ENCODE measurements at places on chromosomes 11 and 22.

- no peak for DNase-seq
These were observed 10.7 kb downstream of the CECR2 start for GRCh38 chr22:17379944-17380343.

- peak; percentile 10 for DNase-seq
These were observed 89.7 kb downstream of the FAM76B start for GRCh38 chr11:95699631-95700470.

DNA sequence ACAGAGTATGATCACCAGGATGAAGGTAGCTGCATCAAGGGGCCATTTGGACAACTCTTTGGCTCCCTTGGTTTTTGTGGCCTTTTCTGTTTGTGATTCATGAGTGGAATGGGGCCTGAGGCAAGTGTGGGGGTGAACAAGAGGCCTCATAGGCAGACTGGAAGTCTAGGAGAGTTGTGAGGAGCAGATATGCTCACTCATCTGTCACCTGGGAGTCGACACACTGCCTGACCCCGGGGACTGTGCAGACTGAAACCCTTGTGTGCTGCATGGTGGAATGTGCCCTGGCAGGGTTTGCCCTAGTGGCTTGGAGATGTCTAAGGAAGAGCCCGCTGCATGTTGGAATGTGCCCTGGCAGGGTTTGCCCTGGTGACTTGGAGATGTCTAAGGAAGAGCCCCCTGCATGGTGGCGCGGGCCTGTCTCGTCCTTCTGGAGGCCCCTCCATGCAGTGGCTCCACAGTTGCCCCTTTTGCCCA, 60.0 kb downstream of the MED15 start:
- DNase-seq = no peak

DNA sequence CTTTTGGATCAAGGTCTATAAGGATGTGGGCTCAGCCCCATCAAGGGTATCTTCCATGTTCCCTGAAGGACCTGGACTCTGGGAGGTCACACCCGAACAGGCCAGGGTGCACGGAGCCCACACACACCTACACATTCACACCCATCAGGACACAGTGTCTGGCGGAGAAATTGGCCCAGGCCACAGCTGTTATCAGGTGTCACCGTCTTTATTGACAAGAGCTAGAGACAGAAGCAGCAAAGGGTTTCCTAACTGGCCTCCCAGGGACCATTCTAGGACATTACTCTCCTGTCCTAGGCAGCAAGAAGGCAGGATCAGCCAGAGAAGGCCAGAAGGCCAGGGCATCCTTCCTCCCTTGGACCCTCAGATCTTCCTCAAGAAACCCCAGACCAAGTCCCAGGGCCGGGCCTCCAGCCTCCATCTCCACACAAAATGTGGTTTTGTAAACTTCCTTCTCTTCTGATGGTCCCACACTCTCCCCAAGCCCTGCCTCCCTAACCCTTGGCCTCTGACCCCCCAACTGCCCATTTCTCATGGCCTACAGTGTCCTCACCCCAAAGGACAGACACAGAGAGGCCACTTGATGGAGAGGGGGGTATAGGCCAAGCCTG, 8.1 kb downstream of the SSTR3 start:
- no peak for DNase-seq

GRCh38 chr11:91435694-91436395, 788.8 kb upstream of the FAT3 start:
- DNase-seq = peak; percentile 9

GRCh38 chr11:16027621-16028020, 328.7 kb downstream of the SOX6 start:
- DNase-seq = no peak

DNA sequence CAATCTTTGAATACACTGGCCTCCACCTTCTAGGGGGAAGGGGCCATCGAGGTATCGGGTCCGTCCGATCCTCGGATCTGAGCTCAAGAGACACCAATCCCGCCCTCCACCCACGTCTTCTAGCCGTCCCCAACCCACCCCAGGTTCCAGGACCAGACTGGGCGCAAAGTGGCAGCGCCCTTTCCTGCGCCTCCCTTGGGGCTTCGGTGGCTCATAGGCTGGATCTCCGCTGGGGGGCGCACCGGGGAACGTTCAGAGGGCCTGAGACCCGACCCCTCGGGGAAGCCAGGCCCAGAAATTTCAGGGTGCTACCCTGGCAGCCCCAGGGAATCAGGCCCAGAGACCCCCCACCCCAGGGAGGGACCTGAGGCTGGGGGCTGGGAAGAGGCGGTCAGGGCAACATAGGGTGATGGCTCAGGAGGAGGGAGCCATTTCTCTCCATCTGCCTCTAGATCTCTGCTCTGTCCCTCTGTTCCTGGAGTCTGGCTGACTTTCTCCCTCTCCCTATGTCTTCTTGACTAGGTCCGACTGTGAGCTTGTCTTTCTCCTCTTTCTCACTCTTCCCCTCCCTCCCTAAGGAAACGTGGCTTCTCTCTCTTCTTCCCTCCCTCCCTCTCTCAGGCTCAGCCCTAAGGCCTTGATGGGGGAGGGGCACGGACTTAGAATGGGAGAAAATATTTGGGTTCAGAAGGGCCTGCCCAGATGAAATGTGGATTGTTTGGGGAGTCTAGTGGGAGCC, 1.1 kb downstream of the CREB3L1 start:
- no peak for DNase-seq

- DNase-seq = no peak
These were observed 8.0 kb downstream of the GNG3 start for GRCh38 chr11:62715150-62716130.

GRCh38 chr22:22395245-22395644, 113.3 kb downstream of the ZNF280B start:
- no peak for DNase-seq

DNA sequence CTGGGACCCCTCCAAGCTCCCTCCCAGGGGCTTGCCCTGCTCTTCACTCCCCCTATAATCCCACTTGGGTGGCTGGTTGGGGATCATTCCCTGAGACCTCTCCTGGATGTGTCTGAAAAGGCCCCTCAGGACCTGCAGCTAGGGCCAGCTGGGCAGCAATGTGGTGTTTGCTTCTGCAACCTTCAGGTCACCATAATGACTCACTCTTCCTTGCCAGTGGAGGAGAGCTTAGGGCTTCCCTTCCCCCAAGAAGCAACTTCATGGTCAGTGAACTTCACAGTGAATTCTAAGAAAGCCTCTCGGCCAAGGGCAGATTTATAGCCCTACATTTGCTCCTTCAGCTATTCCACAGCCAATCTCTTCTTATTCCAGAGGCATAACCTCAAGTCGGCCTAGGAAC, 45.1 kb upstream of the TSPAN18 start:
- no peak for DNase-seq

DNA sequence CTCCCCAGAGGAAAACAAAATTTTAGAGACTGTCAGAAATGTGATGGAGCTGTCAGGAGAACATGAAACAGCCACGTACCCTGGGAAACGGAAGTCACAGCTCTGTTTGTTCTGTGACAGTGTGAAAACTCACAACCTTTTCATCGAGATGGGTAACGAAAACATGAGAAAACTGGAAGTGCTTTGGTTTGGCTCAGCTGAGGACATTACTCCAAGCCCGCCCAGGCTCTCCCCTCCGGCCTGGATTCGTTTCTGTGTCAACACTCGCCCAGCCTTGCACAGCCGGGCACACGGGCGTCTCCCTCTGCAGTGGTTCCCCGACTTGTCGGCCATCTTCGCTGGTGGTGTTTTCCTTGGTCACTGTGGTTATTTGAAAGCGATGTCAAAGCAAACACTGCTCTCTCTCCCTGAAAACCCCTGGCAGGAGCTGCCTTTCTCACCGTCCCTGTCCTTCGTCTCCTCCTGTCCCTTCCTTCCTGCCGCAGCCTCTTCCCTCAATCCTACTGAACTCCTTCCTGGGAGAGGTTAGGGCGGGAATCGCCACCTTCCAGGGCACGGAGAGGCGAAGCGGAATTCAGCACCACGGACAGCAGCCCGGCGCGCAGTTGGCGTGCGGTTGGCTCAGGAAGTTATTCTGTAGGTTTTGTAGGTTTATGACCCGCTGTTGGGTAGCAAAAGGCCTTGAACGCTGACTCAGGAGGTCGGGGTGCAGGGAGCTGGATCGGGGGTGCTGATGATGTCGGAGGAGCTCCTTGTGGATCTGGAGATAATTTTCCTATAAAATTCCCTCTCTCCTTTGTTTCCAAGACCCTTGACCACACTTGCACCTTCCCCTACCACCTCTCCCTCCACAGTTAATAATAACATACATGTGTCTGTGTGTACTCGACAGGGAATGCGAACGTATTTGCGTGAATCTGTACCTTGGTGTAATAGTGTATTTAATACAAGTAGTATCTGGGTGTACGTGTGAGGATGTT, 13.1 kb upstream of the RPS19BP1 start:
- DNase-seq = peak; percentile 58

- no peak for DNase-seq
These were observed 67.6 kb upstream of the ARHGAP42 start for GRCh38 chr11:100619484-100619883.

GRCh38 chr22:32744176-32744959, 57.1 kb upstream of the TIMP3 start:
- no peak for DNase-seq

- DNase-seq = no peak
These were observed 74.6 kb downstream of the AASDHPPT start for GRCh38 chr11:106152013-106152412.

GRCh38 chr11:114709960-114710359, 31.6 kb downstream of the NXPE2 start:
- DNase-seq = no peak

DNA sequence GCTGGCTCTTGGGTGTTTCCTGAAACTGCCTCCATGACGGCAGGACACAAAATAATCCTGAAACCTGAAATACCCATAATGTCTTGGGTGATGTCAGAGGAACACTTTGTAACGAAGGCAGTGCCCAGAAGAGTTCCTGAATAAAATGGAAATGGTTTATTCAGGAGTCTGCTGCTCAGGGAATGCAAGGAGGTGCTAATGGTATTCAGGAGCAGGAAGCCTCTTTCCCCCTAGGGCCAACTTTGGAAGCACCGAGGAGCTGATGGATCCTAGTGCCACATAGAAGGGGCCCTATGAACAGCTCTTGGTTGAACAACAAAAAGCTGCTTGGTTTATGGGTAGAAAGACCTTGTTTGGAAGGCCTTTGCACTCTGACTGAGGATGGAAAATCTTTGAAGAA, 15.5 kb downstream of the TREH start:
- DNase-seq = no peak

DNA sequence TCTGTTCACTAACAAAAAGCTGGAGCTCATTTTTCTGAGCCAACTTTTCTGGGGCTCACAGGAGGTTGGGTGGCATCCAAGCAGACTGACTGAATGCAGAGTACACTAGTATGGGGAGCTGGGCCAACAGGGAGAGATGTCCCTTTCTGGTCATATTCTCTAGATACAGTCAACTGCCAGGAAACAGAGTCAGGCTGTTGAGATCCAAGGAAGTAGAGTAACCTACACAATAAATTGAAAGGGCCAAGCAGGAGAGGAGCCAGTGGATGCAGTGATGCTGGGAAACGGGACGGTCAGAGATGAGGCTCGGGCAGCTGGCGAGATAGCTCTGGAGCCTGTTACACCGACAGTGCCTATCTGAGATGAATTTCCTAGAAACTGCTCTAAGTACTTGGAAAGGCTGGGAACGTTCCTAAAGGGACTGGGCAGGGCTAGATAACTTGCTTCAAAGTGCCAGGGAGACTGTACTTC, 71.1 kb downstream of the LARGE2 start:
- no peak for DNase-seq

- no peak for DNase-seq
These were observed 18.0 kb downstream of the SDHAF2 start for GRCh38 chr11:61447601-61448551.

DNA sequence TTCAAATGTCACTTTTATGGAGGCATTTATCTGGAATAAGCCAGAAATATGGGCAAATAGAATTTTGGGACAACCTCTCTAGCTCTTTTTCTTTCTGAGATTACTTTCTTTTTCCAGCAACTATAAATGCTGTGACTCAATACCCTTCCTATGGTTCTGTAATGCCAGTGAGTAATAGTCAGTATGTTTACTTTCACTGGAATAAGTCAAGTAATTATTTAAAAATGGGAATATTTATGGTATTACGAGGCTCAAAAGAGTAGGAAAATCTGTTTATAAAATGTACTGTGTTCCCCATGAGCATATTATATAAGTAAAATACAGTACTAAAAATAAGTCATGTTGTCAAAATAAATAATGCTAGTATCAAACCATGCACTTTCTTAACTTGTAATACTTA, 750.5 kb downstream of the LUZP2 start:
- DNase-seq = no peak

- DNase-seq = no peak
These were observed 160.9 kb downstream of the C11orf91 start for GRCh38 chr11:33539751-33540150.

GRCh38 chr11:133945087-133945974, 11.4 kb downstream of the IGSF9B start:
- no peak for DNase-seq

- DNase-seq = no peak
These were observed 69.9 kb downstream of the PACSIN2 start for GRCh38 chr22:42945027-42945426.

- DNase-seq = peak; percentile 33
These were observed at the start of gene GRIA4 for GRCh38 chr11:105609832-105610781. Gene GRIA4, plus strand, starts transcription at chr11:105610073. Its CDS starts 925 bp downstream, at chr11:105610998.

GRCh38 chr11:112042161-112042960, 17.2 kb downstream of the DLAT start:
- DNase-seq = no peak

GRCh38 chr11:113956986-113957385, 17.9 kb upstream of the HTR3A start:
- DNase-seq = no peak

GRCh38 chr11:102669664-102670063, 35.9 kb downstream of the MMP27 start:
- no peak for DNase-seq

GRCh38 chr11:115930886-115931547, 426.8 kb upstream of the CADM1 start:
- DNase-seq = peak; percentile 69

GRCh38 chr11:117547195-117547850, 219.7 kb downstream of the CEP164 start:
- no peak for DNase-seq

DNA sequence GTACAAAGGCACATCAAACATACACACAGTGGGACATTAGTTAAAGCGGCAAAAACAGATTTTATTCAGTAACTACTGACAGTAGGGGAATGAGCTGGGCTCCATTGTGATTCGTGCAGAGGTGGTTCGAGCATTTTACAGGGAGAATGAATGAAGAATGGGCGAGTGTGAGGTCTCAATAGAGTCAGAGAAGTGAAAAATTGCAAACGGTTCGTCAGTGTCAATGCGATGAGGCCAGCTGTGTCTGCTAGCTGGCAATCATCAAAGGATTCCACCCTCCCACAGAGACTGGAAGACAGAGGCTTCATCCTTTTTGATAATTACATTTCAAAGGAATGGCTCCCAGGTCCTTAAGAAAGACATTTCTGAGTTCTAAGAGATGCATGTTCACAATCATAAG, 17.4 kb downstream of the OR4D9 start:
- no peak for DNase-seq

- no peak for DNase-seq
These were observed 295.9 kb upstream of the ANO5 start for GRCh38 chr11:21896746-21897602.
